ENCODE measurements at places on chromosomes 1 and 21. TPM values are rescaled to one million over a fixed set of nuclear protein-coding genes. Genes with fewer than 3 reads are reported as not detected.

Gene BRDT
- not detected for total RNA-seq

GRCh38 chr1:21626921-21627339 lies 42.2 kb downstream of the RAP1GAP start:
- H3K4me1 ChIP-seq, result no peaks in the 10 kb centered on the region
- H3K27me3 ChIP-seq, result peaks cover 16% of the 10 kb centered on the region
- no peak overlapping the region for H3K27ac ChIP-seq
- H3K36me3 ChIP-seq, result no peaks in the 10 kb centered on the region
- no peak for DNase-seq

Gene NKAIN1
- not detected for total RNA-seq

- H3K27me3 ChIP-seq, result peaks cover 22% of the 10 kb centered on the region
- H3K36me3 ChIP-seq, result no peaks in the 10 kb centered on the region
- peak; percentile 37 for DNase-seq
- peak overlapping the region; percentile 22 for H3K4me3 ChIP-seq
These were observed 57.3 kb downstream of the NKAIN1 start for GRCh38 chr1:31182352-31182751.

- H3K4me3 ChIP-seq, result no peak overlapping the region
- DNase-seq, result no peak
- H3K36me3 ChIP-seq, result peaks cover 24% of the 10 kb centered on the region
- H3K4me1 ChIP-seq, result peaks cover under 1% of the 10 kb centered on the region
- no peaks in the 10 kb centered on the region for H3K27me3 ChIP-seq
These were observed 28.5 kb downstream of the WNT4 start for GRCh38 chr1:22114083-22115012.

DNA sequence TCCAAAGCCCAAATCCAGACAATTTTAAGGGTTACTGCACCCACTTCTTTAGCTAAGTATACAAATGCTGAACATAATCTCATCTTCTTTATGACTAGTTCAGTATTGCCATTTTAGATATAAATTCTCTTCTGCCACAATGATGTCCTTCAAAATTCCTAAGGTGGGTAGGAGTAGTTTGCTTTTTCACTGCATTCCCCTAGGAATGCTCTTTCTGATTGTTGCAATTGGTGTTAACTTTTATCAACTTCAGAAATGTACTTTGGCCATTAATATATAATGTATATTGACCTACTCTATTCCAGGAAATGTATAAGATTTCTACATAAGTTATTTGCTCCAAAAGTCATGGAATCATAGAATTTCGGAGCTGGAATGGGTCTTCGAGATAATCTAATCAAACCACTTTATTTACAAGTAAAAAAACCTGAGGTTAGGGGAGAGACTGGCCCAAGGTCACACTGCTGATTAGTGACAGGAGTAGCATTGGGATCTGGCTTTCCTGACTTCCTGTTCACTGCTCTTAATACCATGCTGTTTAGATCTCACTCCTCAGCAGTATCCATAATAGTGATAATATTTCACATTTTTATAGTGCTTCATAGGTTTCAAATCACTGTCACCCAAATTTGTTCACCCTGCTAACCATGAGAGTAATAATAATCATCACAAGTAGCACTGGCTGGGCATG lies 46.4 kb upstream of the RASAL2 start:
- no peaks in the 10 kb centered on the region for H3K4me1 ChIP-seq
- no peak overlapping the region for H3K27ac ChIP-seq
- DNase-seq, result no peak
- H3K27me3 ChIP-seq, result no peaks in the 10 kb centered on the region
- no peak overlapping the region for H3K4me3 ChIP-seq

Measured in activated T-helper 1 cell treated with anti-CD3 and anti-CD28 coated beads, Interleukin-12 subunit alpha, Interleukin-12 subunit beta, Interleukin-2, Interleukin-4 antibody, amounts not matched to agents 30 ng/mL and 10 ng/mL and 1 ng/mL, durations not matched to agents 14 hours and 24 hours and 36 hours (primary cell).